Regular cardiac myocyte (primary cell): ENCODE measurements at places on chromosomes 16 and 17. TPM values are rescaled to one million over a fixed set of nuclear protein-coding genes. Genes with fewer than 3 reads are reported as not detected.

The GNGT2 gene
- total RNA-seq, result 0.38 and 0.56 TPM in 2 replicates

The TP53TG3 gene
- total RNA-seq, result 0.28 TPM in 1 of 2 replicates, not detected in the other

The ZNF385C gene
- total RNA-seq, result under 0.01 TPM in 1 of 2 replicates, not detected in the other

The KCNG4 gene
- total RNA-seq, result not detected in 2 replicates

The KCNH4 gene
- total RNA-seq, result under 0.01 TPM in 1 of 2 replicates, not detected in the other

The RNF222 gene
- not detected in 2 replicates for total RNA-seq

The KRT20 gene
- total RNA-seq, result not detected in 2 replicates

The CACNG1 gene
- not detected in 2 replicates for total RNA-seq

The SLC38A8 gene
- total RNA-seq, result not detected in 2 replicates

The STX1B gene
- total RNA-seq, result 0.19 and 0.28 TPM in 2 replicates

The DPEP3 gene
- not detected in 2 replicates for total RNA-seq

The CA5A gene
- not detected in 2 replicates for total RNA-seq

The KCNH6 gene
- total RNA-seq, result not detected in 2 replicates

The TBX6 gene
- 0.19 and 0.28 TPM in 2 replicates for total RNA-seq

The ZACN gene
- not detected in 2 replicates for total RNA-seq

The C17orf50 gene
- not detected in 2 replicates for total RNA-seq

The ULK2 gene
- 10.4 and 17.2 TPM in 2 replicates for total RNA-seq

The TBC1D16 gene
- total RNA-seq, result 20.0 and 24.0 TPM in 2 replicates

The TPSD1 gene
- not detected in 2 replicates for total RNA-seq

The CDT1 gene
- total RNA-seq, result 3.9 and 19.4 TPM in 2 replicates

The DNAH9 gene
- not detected in 2 replicates for total RNA-seq

The KRT25 gene
- total RNA-seq, result not detected in 2 replicates

The SCNN1G gene
- not detected in 2 replicates for total RNA-seq

The GID4 gene
- total RNA-seq, result 5.4 and 9.0 TPM in 2 replicates

The MYH11 gene
- under 0.01 and 0.56 TPM in 2 replicates for total RNA-seq

The HIC1 gene
- total RNA-seq, result 57.5 and 67.1 TPM in 2 replicates

The GP1BA gene
- total RNA-seq, result not detected in 2 replicates

The METTL26 gene
- 77.8 and 81.9 TPM in 2 replicates for total RNA-seq

The ATF7IP2 gene
- total RNA-seq, result 1.2 and 3.7 TPM in 2 replicates

The CARD14 gene
- total RNA-seq, result under 0.01 TPM in 1 of 2 replicates, not detected in the other

The HBA2 gene
- not detected in 2 replicates for total RNA-seq

The HOXB7 gene
- total RNA-seq, result 0.28 and 0.38 TPM in 2 replicates

The MSLN gene
- total RNA-seq, result under 0.01 TPM in 1 of 2 replicates, not detected in the other

The RBFOX1 gene
- not detected in 2 replicates for total RNA-seq

The PITPNM3 gene
- total RNA-seq, result 0.28 and 0.58 TPM in 2 replicates

The TACO1 gene
- total RNA-seq, result 13.0 and 31.1 TPM in 2 replicates

The MEIOB gene
- total RNA-seq, result 0.28 TPM in 1 of 2 replicates, not detected in the other

The SLFN12 gene
- total RNA-seq, result 41.2 and 43.1 TPM in 2 replicates

The CCL17 gene
- not detected in 2 replicates for total RNA-seq

The TBC1D3C gene
- total RNA-seq, result not detected in 2 replicates

The BEAN1 gene
- 0.19 and 0.28 TPM in 2 replicates for total RNA-seq

The GJC1 gene
- 15.8 and 40.6 TPM in 2 replicates for total RNA-seq

The CMTM2 gene
- not detected in 2 replicates for total RNA-seq

The IGSF6 gene
- under 0.01 TPM in 1 of 2 replicates, not detected in the other for total RNA-seq

The ITGAX gene
- under 0.01 and 0.28 TPM in 2 replicates for total RNA-seq

The PPM1E gene
- total RNA-seq, result under 0.01 and 0.28 TPM in 2 replicates

The HS3ST4 gene
- total RNA-seq, result not detected in 2 replicates

The SETD1A gene
- 0.96 and 1.4 TPM in 2 replicates for total RNA-seq

The CRISPLD2 gene
- total RNA-seq, result 3.3 and 14.1 TPM in 2 replicates

The MYL4 gene
- total RNA-seq, result 0.77 and 2.8 TPM in 2 replicates

The MYH1 gene
- total RNA-seq, result not detected in 2 replicates

The CHRNE gene
- 0.19 and 0.56 TPM in 2 replicates for total RNA-seq

The CES1 gene
- under 0.01 and 0.58 TPM in 2 replicates for total RNA-seq

The RGS11 gene
- 0.38 and 2.3 TPM in 2 replicates for total RNA-seq

The ZP2 gene
- total RNA-seq, result not detected in 2 replicates

The PPP1R27 gene
- total RNA-seq, result 0.19 and 0.28 TPM in 2 replicates
